CD4-positive, alpha-beta memory T cell (primary cell): ENCODE measurements at places on chromosomes 6 and 20.

DNA sequence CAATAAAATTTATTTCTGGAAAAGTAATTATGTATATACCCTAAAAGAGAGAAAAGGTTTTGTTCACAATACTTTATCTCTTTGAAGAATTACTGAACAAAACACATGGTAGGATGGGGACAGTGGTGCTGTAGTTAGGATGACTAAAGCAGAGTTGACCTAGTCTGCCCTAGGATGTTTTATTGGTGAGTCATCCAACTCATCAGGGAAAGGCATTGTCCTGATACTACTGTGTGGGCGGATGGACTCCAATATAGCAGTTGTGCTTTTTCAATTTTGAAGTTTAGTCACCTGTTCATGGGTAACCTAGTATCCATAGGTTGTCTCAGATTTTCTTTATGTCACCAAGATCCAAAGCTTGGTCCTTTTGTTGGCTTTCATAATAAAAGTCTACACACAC is 53.3 kb upstream of the EYS start:
- DNase-seq = no peak

- DNase-seq = no peak
These were observed 33.0 kb downstream of the AKIRIN2 start for GRCh38 chr6:87669051-87669450.

DNA sequence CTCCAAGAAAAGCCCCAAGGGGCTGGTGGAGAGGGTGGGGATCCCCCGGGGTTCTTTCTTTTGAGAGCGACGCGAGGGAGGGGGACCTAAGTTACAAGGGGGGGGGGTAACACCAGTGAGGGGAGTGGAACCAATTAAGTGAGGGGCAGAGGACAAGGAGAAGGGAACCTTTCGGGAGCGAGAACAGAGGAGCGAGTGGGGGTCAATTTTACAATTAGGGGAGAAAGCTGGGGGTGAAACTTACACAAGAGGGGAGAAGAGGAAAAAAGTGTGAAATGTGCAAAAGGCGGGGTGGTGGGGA is 548 bp downstream of the SALL4 start:
- no peak for DNase-seq

GRCh38 chr20:48619126-48620101 is 208.4 kb downstream of the PREX1 start:
- no peak for DNase-seq

DNA sequence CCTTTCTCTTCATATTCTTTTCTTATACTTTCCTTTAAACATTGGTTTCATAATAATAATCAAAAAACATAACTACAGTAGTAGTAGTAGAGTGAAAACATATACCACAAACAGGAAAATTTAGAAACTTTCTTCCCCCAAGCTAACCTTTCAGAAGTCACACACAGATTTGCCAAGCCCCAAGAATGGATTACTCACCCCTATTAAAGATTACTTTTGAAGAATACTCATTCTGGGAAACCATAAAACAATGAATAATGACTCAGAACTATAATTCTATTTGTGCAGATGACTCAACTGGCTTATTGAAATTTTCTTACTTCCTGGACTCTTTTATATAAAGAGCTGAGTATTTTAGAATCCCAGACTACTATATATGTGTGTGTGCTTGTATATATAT is 119.4 kb upstream of the GJE1 start:
- no peak for DNase-seq

GRCh38 chr20:51424270-51425117 is 118.0 kb downstream of the NFATC2 start:
- no peak for DNase-seq

DNA sequence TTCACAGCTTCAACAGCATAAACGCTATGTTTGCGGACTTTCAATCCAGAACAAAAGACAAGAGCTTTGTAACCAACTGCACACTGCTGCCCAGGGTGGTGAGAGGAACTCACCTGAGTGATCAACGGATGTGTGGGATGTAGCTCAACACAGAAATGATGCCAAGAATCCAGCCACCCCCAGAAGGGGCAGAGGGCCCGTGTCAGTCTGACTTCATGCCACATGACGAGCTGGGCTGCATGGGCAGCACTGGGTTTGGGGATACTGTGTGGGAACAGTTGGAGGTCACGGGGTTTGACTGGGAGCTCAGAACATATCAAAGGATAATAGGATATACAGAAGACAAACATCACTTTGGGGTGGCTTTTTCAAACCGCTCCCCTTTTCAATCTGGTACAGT is 79.4 kb upstream of the TRAF3IP2 start:
- DNase-seq = no peak

DNA sequence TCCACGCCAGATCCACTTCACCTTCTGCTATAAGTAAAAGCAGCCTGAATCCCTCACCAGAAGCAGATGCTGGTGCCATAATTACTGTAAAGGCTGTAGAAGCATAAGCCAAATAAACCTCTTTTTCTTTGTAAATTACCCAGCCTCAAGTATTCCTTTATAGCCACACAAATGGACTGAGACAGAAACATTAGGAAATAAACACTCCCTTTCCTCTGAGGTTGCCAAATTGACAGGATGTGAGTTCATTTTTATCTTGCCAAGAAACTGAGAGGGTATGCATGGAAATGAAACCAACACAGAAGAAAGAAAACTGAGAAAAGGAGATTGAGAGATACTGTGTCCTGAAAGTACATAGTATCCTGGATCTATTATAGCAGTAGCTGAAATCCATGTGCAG is 481.2 kb downstream of the HAO1 start:
- DNase-seq = no peak

DNA sequence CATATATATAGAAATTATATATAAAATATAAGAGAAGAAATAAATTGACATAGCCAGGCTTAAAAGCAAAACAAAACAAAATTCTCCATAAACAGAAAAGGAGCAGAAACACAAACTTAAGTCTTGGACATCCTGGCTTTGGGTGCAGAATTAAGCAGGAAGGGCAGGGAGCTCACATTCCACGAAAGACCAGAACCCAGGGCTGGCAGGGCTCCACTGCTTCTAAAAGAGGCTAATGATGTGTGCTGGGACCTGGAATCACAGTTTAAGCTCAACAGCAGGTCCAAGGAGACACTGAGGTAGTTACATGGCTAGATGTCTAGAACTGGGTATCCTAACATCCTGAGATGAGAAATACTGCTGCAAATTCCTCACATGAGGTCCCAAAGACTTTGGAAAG is 210.3 kb downstream of the WDR27 start:
- no peak for DNase-seq

- DNase-seq = no peak
These were observed 287.6 kb downstream of the PHF3 start for GRCh38 chr6:63923139-63923739.

DNA sequence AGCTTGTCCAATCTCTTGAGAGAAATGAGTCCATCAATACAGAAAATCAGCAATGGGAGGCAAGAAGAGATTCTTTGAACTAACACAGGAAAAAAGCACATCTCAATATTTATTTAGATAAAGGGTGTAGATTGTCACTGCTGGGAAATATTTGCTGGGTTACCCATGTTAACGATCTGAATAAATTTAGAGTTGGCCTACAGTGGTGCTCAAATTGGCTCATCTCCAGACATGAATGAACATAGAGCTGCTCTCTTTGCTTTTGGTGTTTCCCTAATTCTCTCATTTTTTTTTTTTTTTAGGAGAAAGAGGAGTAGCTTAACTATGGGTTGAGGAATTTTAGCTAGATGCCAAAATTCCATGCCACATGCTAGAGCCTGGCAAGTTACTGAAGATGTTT is 471.2 kb downstream of the PKHD1 start:
- DNase-seq = no peak

DNA sequence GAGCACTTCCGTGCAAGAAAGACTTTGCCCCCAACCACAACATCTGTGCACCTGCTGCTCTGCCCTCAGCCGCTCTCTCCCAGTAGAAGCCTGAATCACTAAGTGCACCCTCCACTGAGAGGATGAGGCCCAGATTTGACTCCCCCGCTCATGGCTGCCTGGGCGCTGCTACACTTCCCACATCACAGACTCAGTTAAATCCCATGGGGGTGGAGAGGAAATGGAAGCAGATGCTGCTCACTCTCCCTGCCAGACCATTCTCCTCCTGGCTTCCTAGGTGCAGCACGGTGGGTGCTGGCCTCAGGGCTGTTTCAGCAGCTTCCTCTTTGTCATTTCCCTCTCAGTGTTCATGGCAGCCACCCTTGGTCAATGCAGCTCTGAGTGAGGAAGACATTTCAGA is 4.8 kb downstream of the CST5 start:
- DNase-seq = no peak

DNA sequence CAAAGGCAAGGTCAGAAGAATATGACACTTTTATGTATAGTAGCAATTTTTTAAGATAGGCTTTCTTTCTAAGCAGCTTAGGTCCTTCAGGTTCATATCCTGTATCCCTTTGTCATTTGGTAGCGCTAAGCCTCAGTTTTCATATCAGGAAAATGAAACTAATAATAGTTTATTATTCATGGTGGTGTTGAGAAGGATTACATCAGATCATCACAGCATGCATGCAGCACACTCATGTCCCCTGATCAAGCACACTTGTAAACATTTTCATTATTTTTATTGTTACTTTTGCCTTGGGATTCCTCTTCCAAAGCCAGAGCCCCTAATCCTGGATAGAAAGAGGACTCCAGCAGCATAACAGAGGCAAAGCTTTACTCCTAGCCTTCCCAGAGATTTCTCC is 70.2 kb upstream of the ADGRF1 start:
- DNase-seq = no peak

GRCh38 chr20:38692436-38693411 is 31.6 kb upstream of the SLC32A1 start:
- DNase-seq = peak; percentile 37

- DNase-seq = no peak
These were observed 90.7 kb downstream of the KHDC1L start for GRCh38 chr6:73134588-73134987.
